ENCODE measurements at places on chromosomes 12 and 14.

- no peak for DNase-seq
Observed at GRCh38 chr12:24919346-24920001, 29.4 kb downstream of the BCAT1 start.

- no peak for DNase-seq
Observed at GRCh38 chr12:12938541-12938940, 13.4 kb downstream of the GPRC5D start.

DNA sequence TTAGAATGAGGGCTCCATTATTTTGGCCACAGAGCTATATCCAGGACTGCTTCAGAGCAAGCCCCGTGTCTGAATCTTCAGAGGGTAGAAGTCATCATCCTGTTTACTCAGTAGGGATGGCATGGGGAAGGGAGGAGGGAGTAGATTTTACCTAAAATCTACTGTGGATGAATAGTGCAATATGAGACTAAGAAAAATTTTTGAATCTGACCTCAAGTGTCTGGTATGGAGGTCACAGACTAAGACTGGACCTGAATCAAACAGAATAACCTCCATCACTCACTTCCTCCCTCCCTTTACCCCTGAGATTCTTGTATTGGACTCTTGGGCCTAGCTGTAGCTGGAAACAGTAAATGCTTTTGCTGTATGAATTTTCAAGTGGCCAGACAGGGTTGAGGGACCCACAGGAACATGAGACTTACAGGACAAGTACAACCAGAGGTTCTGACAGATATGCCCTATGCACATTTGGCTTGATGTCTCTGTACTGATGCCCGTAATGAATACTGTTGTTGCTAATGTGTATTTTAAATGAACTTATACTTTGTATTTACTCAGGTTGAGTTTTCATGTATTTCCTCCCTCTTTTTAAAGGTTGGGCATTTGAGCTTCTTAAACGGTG, 78.5 kb downstream of the CCDC91 start:
- no peak for DNase-seq

DNA sequence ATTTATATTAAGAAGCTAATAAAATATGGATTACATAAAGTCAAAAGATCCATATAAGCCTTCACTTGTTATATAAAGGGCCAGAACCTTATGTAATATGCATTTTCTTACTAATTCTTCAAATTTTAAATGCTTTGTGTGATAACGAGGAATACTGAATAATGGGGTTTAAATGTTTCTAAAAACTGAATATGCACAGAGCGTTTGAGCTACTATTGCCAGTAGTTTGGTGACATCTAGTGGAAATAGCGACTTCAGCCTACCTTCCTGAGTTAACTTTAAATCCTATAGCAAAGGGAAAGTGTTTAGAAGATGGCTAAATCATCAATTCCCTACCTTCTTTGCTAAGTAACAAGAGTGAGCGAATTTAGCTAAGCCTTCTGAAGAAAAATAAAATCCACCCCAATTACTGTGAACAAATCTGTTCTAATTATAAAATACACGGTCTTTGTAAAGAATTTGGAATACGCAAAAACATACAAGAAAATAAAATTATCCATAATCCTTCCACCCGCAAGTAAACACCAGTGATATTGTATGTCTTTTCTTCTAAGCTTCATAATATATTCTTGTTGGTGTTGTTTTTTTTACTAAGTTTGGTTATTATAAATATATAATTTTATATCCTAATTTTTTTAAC, 115.5 kb upstream of the G2E3 start:
- DNase-seq: no peak

DNA sequence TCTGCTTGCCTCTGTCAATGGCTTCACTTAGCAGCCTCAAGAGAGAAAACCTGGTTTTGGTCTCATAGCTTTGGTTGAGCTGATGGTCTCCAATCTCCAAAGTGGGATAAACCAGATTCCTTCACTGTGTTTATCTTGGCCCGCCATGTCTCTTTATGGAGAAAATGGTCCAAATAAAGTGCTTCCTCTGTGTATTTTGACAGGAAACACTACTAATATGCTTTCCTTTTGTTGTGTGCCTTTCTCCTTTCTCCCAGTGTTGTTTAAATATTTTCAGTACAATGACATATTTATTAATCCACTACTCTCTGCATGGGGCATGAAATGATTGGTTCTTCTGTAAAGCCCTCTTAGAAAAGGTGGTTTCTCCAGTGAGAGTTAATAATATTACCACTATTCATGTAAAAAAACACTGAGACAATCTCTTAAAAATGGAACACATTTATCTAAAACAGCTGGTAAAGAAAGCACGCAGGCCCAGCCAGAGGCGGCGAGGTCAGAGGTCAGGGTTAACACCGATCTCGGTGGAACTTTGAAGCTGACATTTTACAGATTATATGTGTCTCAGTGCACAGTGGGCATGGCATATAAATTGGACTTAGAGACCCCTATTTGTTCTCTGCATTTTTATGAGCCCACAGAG, 24.2 kb downstream of the TMEM30B start:
- DNase-seq: no peak

- peak; percentile 81 for DNase-seq
Observed at GRCh38 chr12:6116471-6117021, 7.9 kb downstream of the VWF start.

- no peak for DNase-seq
Observed at GRCh38 chr12:52306731-52307130, 14.5 kb downstream of the KRT83 start.

DNA sequence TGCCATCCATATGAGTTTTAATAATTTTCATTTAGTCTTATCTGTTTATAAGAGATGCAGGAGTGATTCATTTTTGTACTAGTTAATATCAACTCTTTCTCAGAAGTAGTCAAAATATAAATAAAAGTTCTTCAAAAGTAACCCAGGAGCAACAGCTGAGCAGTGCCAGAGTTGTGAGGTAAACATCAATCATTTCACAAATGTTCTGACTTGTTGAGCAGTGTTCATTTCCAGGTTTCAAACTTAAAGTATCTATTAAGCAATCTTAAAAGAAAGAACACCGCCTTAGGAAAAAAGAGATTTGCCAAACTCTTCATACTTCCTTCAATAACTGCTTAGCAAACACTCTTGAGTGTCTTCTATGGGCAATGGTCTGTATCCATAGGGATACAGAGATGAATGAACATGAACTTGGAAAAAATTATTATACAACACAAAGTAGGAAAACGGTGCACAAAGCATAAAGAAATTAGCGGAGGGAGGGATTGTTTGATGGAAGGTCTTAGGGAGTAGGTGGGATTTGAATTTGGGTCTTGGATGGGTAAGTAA, 41.9 kb upstream of the POC1B start:
- DNase-seq: no peak

- DNase-seq: no peak
Observed at GRCh38 chr12:78696267-78696666, 168.3 kb upstream of the SYT1 start.
